Activated naive CD8-positive, alpha-beta T cell treated with anti-CD3 and anti-CD28 coated beads, Interleukin-2, amount 50 U/mL, for 16 hours (primary cell): ENCODE measurements at places on chromosomes 7 and 10.

- no peak for DNase-seq
Observed at GRCh38 chr7:53387515-53387914, 352.1 kb downstream of the POM121L12 start.

- no peak for DNase-seq
Observed at GRCh38 chr7:109460296-109460695, 890.6 kb downstream of the DNAJB9 start.

- DNase-seq, result no peak
Observed at GRCh38 chr7:75616421-75617167, 122.1 kb downstream of the HIP1 start.

- no peak for DNase-seq
Observed at GRCh38 chr7:11410656-11411644, 421.0 kb downstream of the THSD7A start.

- DNase-seq, result no peak
Observed at GRCh38 chr10:93954299-93954698, 39.4 kb upstream of the PLCE1 start.

- no peak for DNase-seq
Observed at GRCh38 chr10:1217661-1218060, 161.5 kb downstream of the WDR37 start.

GRCh38 chr10:114043532-114044246 lies at the start of gene ADRB1:
Gene ADRB1, plus strand, starts transcription at chr10:114043866. Its CDS starts 267 bp downstream, at chr10:114044133.
- DNase-seq, result no peak

GRCh38 chr10:109960682-109961081 lies 37.4 kb upstream of the XPNPEP1 start:
- no peak for DNase-seq

DNA sequence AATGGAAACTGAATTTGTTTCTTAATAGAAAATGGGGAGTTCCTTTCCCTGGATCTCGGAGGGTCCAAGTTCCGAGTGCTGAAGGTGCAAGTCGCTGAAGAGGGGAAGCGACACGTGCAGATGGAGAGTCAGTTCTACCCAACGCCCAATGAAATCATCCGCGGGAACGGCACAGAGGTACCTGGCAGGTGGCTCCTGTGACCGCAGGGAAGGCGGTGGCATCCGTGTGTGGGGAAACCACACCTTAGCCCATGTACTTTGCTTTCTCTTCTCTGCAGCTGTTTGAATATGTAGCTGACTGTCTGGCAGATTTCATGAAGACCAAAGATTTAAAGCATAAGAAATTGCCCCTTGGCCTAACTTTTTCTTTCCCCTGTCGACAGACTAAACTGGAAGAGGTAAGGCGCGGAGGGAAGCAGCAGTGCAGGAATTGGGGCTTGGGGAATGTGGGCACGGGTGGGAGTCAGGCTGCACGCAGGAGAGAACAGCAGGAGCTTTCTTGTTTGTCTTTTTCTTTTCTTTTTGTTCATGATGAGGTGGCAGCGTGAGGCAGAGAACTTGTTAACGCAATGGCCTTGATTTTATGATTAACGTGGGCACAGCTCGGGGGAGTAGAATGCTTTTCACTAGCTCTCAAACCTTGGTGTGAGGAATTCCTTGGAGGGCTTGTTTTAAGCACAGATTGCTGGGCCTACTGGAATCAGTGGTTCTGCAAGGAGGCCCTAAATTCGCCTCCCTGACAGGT lies 12.8 kb downstream of the HKDC1 start:
- no peak for DNase-seq

- peak; percentile 34 for DNase-seq
Observed at GRCh38 chr10:119416855-119417254, 125.7 kb downstream of the RGS10 start.

DNA sequence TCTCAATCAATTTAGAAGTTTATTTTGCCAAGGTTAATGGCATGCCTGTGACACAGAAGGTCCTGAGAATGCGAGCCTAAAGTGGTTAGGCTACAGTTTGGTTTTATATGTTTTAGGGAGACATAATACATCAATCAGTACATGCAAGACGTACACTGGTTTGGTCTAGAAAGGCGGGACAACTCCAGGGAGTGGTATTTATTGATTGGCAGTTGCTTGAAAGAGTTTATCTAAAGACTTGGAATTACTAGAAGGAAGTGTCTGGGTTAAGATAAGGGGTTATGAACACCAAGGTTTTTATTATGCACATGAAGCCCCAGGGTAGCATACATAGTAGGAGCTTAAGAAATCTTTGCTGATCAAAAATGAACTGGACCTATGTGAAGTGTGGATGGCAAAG lies 21.5 kb downstream of the NPVF start:
- no peak for DNase-seq

GRCh38 chr7:95539426-95539825 lies 53.7 kb downstream of the ASB4 start:
- DNase-seq, result no peak

DNA sequence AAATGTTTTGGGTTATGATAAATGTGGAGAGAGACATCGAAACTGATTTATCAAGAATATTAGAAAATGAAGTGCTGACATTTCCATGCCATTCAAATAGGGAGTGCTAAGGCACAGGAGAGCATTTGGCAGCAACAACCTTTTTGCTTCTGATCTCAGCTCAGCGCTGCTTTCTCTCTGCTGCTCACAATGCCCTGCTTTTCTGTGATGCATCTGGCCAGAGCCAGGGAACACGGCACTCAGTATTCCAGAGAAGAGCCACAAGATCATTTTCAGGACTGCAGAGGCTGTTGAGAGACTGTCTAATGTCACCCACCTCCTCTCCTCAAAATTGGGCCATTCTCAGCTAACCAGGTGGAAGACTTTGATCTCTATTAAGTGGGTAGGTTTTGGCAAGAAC lies 28.1 kb downstream of the INSYN2A start:
- no peak for DNase-seq

DNA sequence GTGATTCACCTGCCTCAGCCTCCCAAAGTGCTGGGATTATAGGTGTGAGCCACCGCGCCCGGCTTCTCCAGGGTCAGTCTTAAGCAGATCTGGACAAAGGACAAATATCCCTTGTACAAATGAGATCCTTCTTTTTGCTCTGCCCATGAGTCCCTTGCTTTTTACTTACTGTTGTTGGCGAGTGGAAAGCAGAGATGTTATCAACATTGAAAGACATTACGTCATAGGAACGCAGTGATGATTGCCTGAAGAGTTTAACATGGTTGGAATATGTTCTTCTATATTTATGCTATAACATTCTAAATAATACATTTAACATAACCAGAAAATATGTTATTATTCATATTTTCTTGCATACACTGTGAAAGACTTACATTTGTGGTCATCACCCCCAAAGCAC lies 644.3 kb upstream of the LRRN3 start:
- no peak for DNase-seq

- no peak for DNase-seq
Observed at GRCh38 chr10:68165643-68166042, 56.4 kb downstream of the MYPN start.

- DNase-seq, result no peak
Observed at GRCh38 chr10:121159670-121160069, 308.5 kb downstream of the WDR11 start.

DNA sequence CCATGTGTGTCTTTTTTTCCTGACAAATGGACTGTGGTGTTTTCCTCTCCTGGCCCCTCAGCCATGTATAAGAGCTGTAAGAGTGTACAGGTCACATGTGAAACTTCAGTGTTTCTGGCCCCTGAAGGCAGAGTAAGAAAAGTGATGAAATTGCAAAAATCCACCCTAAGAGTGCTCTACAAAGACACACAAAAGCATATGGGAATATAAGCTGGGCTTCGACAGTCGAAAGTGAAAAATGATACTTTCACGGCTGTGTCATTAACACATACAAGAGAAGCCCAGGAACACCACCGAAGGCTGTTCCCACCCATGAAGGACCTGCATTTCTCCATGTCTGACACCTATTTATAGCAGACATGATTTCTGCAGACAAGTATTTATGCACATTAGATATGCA lies 192.2 kb downstream of the PARD3 start:
- DNase-seq, result no peak

DNA sequence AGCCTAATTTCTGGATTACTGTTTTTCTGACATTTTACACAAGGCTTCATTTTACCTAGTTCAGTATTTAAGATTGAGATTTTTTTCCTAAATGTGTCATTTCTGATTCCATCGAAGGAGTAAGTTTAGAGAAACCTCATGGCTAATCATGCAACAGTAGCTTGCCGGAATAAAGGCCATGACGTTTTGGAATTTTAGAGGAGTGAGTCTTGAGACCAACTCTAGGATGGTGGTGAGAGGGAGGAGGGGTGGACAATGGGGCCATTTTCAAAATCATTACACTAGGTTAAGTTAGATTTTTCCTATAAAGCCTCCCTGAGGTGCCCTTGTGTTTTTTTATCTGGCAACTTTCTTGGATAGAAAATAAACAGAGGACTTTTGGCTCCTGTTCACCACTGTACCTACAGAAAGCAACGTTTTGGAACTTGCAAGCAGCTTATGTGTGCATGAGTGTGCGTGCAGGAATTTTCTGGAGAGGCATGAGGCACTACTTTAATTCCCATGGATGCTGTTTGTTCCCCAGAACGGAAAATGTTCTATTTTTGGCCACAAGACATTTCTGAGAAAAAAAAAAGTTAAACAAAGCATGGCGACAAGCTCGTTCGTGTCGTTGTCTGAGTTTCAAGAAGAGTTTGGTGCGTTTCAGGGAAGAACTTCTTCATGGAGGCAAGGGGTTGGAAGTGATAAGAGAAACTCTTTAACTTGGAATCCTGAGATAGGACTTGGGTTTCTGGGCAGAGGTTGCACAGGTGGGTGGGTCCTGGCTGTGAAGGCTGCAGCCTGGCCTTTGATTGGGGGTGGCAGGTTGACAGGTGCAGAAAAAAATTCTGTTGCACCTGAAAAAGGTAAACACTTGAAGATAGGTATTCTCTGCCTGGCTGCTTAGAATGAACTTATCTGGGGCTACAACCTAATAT lies 178.1 kb downstream of the PTEN start:
- no peak for DNase-seq
